ENCODE measurements at places on chromosomes 11 and 22. TPM values are rescaled to one million over a fixed set of nuclear protein-coding genes. Genes with fewer than 3 reads are reported as not detected.

The MFNG gene
- 233 TPM for total RNA-seq

The BRSK2 gene
- 1.3 TPM for total RNA-seq

GRCh38 chr11:18203723-18204122 lies 31.1 kb downstream of the MRGPRX4 start:
- H3K27ac ChIP-seq = no peak overlapping the region
- no peak overlapping the region for H3K4me3 ChIP-seq
- H3K4me1 ChIP-seq = no peaks in the 10 kb centered on the region

- H3K27me3 ChIP-seq = no peaks in the 10 kb centered on the region
- H3K4me1 ChIP-seq = peaks cover 14% of the 10 kb centered on the region
- no peak overlapping the region for H3K4me3 ChIP-seq
- no peak for DNase-seq
- no peaks in the 10 kb centered on the region for H3K36me3 ChIP-seq
- no peak overlapping the region for H3K27ac ChIP-seq
Measured at GRCh38 chr11:19984048-19984742, 176.1 kb downstream of the DBX1 start.

DNA sequence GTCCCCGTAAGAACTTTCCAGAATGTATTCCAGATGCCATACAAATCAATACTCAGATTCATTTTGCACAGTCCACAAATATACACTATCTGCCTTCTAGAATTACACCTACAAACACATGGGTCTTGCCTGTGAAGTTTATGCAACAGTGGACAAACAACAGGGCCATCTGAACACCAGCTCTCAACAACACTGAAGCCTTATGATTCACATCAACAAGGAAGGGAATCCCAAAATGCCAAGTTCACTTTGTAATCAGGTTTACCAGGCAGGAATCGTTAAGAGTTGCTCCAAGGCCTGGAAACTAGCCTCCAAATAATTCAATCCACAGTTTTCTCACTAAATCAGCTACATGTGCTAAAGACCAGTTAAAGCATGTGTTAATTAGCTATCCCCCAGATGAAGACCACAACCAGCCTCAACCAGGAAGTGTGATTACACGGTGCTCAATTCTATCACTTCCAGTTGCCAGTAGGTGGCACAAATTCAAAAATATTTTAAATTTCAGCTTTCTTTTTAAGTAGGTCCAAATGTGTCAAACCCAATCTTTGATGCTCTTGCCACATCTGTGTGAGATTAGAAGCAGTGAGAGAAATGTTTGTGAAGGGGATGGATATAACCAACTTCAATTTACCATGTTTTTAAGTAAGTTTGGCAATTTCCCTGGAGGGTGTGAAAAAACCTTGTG lies 139.1 kb upstream of the BDNF start:
- no peaks in the 10 kb centered on the region for H3K36me3 ChIP-seq
- peaks cover 8% of the 10 kb centered on the region for H3K27me3 ChIP-seq
- no peaks in the 10 kb centered on the region for H3K4me1 ChIP-seq
- no peak overlapping the region for H3K27ac ChIP-seq
- no peak for DNase-seq

DNA sequence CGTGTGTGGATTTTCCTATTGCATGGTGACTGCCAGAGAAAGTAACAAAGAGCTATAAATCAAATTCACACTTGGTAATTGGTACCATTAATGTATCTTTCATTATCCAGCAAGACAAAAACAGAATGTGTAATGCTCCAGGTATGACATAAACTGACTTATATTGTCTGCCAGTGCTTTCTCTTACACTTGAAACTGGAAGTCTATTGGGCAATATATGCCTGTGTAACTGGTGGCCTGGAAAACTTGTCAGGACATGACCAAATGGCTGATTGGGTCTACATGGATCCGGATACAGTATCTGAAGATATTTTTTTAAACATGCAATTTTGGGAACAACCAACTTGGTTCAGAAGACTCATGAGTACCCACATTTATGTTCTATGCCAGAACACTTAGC lies 174.6 kb upstream of the ARHGAP42 start:
- H3K4me3 ChIP-seq = no peak overlapping the region
- H3K4me1 ChIP-seq = no peaks in the 10 kb centered on the region
- no peak for DNase-seq
- no peaks in the 10 kb centered on the region for H3K36me3 ChIP-seq
